ENCODE measurements at places on chromosomes 6 and 20.

- DNase-seq = no peak
Measured at GRCh38 chr6:30378290-30378937, 33.5 kb downstream of the RPP21 start.

- no peak for DNase-seq
Measured at GRCh38 chr6:137105375-137105774, 60.6 kb upstream of the IL20RA start.

DNA sequence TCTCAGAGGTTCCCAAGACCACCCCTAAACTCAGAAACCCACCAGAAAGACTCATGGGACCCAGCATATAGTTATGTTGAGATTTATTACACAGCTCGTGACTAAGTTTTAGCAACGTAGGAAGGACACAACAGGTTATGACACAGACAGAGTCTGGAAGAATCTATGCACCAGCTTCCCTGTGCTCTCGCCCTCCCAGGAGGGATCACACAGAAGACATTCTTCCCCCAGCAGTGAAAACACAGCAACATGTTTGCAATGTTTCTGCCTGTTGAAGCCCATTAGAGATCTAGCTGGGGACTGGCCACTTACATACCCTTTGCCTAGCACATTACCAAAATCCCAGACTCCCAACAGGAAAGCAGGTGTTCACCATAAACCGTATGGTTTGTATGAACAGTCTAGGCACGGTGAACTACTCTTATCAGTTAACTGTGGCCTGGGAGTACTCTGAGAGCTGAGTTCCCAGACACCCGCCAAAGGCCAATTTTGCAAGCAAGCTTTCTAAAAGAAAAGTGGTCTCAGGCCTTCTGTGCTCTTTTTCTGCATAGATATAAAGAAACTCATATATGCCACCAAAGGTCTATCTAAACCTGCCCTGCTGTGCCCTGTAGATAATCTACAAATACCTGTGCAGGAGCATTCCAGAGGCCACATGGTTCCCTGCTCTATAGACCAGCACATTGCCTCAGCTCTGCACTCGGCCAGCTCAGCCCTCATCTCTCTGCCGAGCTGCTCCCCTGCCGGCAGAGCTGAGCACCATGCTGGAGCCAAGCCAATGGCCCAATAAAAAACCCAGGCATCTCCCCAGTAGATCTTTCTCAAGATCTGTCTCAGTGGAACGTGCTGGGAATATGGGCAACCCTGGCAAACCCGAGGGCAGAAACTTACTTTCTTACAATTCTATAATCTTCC is 69.6 kb upstream of the SMIM28 start:
- no peak for DNase-seq

DNA sequence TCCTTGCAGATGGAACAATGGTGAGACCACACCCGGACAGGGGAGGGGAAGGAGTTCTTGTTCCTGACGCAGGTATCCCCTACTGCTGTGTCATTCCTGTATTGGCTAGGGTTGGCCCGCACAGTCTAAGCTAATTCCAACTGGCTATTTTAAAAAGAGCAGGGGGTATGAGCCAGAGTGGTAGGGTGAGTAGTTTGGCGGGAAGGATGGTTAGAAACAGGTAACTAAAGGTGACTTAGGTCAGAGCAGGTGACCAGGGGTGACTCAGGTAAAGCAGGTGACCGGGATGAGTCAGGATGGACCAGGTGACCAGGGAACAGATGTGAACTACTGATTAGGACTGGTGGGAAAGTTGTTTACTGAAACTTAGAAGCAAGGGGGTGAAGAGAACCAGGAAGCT is 58.0 kb downstream of the ZNF292 start:
- DNase-seq = no peak

- no peak for DNase-seq
Measured at GRCh38 chr6:116329156-116329555, 41.6 kb upstream of the DSE start.

DNA sequence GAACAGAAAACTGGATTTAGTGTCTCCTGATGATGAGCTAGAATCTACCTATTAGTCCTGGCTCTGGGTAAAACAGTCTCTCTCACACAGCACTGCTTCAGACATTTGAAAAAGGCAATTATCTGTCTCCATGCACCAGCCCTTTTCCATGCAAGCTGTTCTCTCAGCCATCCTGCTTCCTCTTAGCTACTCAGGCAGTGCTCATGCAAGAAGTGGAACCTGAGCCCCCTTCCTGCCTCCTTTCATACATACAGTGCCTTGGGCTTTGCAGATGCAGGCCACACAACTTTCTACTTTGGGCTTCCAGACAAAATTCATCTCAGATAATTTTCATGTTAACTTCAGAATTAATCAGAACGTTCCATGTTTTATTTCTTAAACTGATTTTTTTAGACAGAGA is 151.3 kb downstream of the RALGAPA2 start:
- no peak for DNase-seq

DNA sequence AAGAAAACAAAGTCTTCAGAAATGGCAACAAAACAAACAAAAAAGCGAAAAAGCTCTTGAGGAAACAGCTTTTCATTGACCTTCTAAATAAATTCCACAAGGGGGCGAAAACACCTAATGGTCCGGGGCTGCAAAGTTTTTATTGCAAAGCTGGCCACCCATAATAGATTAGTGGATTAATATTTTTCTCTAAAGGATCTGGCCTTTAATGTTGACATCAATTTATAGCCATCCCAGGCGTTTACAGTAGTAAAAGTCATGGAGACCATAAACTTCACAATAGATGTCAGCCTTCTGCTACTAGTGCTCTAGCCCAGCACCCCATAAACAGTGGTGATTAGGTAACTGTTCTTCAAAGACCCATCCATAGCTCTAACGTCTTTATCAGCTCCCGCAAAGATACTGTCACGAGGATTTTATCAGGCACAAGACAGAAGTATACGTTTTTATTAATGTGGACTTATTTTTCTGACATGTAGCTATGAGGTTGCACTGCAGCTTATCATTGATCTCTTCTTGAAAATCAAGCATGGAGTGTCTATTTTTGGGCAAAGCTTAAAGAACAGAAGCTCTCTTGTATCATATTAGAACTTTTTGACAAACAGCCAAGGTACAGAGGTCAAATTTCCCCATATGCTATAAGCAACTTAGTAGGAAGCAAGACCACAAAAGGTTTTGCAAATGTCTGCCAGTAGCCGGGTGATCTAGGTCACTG is 4.7 kb downstream of the CITED2 start:
- peak; percentile 41 for DNase-seq

GRCh38 chr20:46308258-46309157 is at the start of gene CDH22:
CDH22 (minus strand) TSS chr20:46308498; CDS start chr20:46251294, 57,204 bp downstream.
- DNase-seq = peak; percentile 76

GRCh38 chr6:84798257-84798656 is 33.9 kb upstream of the TBX18 start:
- DNase-seq = no peak

- DNase-seq = peak; percentile 41
Measured at GRCh38 chr6:142692942-142693341, 252.0 kb downstream of the HIVEP2 start.

GRCh38 chr20:7399114-7399513 is 541.1 kb downstream of the HAO1 start:
- no peak for DNase-seq

DNA sequence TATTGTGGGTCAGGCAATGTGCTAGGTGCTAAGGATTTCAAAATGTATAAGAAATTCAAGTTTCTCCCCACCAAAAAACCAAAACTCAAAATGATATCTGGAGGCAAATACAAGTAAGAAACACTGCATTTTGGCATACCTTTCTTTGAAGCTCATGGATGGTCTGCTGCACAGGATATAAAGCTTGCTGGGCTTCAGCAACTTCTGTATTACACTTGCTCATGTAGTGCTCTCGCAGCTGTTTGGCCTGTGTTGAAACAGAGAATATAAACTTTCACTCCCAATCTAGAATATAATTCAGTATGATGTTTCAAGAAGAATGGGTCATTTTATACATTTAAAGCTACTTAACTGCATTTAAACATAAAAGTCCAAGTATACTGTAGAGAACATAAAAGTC is 39.6 kb downstream of the SHPRH start:
- DNase-seq = no peak

- no peak for DNase-seq
Measured at GRCh38 chr6:40584741-40585140, 2.4 kb downstream of the LRFN2 start.

- no peak for DNase-seq
Measured at GRCh38 chr6:168314948-168315347, 4.6 kb downstream of the DACT2 start.

GRCh38 chr6:146950351-146950835 is 253.8 kb upstream of the STXBP5 start:
- DNase-seq = no peak

GRCh38 chr6:86459978-86460377 is 477.4 kb upstream of the HTR1E start:
- no peak for DNase-seq

DNA sequence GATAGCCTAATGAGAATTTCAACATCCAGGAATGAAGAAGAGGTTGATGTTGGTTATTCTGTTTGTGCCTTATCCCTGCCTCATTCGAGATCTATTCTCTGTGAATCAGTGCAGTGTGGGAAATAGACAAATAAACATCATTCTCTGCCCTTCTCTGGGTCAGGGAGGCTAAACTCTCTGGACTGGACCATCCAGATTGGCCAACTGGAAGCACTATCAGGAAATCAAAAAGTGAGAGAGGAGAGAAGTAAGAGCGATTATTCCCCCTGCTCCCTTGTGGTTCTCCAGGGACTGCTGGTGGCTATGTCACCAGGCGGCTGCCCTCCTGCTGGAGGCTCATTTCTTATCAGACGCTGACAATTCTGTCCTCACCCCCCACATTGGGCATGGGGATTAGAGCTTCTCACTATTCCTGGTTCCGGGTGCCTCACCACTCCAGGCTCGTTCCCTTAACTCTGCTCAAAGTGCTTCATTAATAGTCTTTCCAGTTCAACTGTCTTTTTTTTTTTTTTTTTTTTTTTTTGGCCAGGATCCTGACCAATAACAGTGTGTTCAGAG is 201.7 kb upstream of the RREB1 start:
- no peak for DNase-seq

- DNase-seq = no peak
Measured at GRCh38 chr6:7439228-7439627, 49.6 kb downstream of the RIOK1 start.

DNA sequence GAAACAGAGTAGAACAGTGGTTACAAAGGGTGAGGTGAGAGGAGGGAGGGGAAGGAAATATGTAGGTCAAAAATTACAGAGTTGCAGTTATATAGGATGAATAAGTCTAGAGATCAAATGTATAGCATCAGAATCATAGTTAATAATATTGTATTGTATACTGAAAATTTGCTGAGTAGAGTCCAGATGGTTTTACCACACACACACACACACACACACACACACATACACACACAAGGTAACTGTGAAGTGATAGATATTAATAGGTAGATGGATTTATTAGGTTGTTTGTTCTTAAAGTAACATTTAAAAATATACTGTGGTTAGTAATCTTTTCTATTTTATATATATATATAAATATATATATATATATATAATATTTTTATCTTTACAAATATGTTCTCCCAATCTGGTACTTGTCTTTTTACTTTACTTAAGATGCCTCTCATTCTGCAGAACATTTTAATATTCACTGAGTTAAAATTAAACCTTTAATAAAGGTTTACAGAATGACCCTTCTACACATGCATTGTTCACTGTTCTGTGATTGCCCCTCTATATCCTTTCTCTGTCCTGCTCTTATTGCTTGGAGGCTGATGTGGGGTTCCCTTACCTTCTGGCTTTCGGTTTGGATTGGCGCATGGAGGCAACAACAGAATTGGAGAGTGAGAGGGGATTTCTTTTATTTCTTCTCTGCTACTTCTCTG is 408 bp downstream of the PTCHD4 start:
- DNase-seq = no peak

- no peak for DNase-seq
Measured at GRCh38 chr6:38185244-38185643, 365.7 kb downstream of the ZFAND3 start.

- DNase-seq = no peak
Measured at GRCh38 chr20:51412333-51412871, 130.1 kb downstream of the NFATC2 start.

DNA sequence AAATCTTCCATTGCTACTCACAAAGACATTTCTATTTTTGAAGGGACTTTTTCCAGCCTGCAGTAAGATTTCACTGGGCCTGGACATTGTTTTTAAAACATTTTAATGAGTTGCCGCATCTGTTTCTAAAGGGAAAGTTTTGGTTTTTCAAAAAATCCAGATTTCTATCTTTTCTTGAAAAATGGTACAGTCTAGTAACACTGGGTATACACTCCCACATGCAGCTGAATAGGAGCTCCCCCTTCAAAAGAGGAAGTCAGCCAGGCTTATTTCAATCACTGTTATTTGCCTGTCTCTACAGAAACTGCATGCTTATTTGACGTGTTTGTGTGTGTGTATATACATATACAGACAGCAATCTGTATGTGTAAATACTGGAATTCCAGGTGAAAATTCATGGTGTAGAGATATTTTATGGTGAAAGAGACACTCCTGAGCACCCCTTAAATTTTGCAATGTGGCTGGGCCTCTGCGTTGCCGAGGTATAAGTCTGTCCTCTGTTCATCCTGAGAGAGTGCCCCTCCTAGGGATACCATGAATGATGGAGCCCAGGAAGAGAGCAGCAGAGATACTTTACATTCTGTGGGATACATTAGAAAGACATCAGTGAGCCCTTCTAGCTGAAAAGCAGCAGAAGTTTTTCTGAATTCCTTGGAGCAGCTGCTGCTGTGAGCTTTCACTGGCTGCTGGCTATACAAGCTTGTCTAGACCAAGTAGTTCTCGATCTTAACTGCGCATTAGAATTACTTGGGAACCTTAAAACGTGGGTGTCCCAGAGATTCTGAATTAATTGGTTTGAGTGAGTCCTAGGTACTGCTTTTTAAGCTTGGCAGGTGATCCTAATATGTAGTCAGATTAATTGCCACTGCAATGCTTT is 12.0 kb upstream of the ABRACL start:
- DNase-seq = peak; percentile 51

DNA sequence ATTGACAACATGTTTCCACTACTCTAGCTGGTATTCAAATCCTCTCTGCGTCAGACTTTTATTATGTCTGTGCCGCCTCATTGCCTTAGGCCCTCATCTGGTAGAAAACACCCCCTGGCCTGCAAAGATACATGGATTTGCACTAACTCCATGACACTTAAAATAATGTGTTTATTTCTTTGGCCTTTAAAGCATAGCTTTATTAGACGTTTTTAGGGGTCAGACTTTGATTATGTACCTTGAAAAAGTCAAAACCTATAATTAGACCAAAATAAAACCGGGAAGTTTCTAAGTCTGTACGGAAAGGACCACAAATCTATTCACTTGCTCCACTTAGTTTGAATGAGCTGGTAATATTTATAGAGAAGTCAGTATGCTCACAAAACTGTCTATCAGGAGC is 357.9 kb upstream of the NOX3 start:
- DNase-seq = no peak

DNA sequence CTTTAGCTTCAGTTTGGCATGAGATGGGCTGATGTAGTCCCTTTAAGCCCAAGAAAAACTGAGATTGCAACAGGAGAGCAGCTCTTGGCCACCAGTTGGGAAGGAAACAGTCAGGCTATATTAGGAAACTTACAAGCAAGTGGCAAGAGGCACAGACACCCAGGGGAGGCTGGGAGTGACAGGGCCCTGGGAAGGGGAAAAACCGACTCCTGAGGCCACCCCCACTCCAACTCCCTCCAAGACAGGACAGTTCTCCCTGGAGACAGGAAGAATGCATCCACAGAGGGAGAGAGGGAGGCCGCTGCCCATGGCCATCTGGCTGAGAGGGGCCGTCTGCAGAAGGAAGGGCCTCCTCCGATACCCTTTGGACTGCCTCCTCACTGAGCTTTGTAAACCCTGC is 20.5 kb downstream of the JPH2 start:
- DNase-seq = no peak

Measured in GM13976 (cell line).